IMR-90 (cell line): ENCODE measurements at places on chromosomes 2 and 18. TPM values are rescaled to one million over a fixed set of nuclear protein-coding genes. Genes with fewer than 3 reads are reported as not detected.
A peak's percentile ranks its signal among the peaks of the same experiment; 100 is the strongest.

- H3K27ac ChIP-seq, result no peak overlapping the region
- no peak overlapping the region for H3K4me3 ChIP-seq
- H3K36me3 ChIP-seq, result no peaks in the 10 kb centered on the region
- no peaks in the 10 kb centered on the region for H3K4me1 ChIP-seq
- H3K27me3 ChIP-seq, result no peaks in the 10 kb centered on the region
Observed at GRCh38 chr2:214185546-214185945, 225.3 kb upstream of the VWC2L start.

DNA sequence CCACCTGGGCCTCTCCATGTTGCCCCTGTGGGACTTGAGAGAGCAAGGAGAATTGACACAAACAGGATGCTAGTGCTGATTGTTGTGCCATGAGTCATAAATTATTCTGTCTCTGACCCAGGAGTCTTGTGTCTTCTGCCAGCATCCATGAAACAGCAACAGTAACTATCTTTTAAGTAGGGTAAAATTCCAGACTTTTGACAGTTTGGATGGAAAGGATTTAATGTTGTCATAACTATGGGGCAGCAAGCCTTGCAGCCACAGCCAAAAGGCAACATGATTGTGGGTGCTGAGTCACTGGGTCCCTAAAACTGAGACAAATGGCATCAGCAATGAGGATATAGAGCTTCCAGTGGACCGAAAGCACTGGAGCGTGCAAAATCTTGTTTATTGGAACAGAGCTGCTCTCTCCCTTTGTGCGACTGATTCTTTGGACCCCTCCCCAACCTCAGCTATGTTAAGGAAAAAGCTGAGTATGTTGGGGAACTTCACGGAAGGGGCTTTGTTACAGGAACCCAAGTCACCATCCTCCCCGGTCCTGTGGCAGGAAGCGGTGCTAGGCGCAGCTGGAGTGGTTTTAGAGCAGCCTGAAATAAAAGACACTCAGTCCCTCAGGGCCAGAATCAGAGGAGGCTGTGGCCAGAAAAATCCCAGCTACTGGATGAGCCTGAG, 9.6 kb upstream of the ITPRIPL1 start:
- no peaks in the 10 kb centered on the region for H3K27me3 ChIP-seq
- no peaks in the 10 kb centered on the region for H3K36me3 ChIP-seq
- H3K27ac ChIP-seq, result peak overlapping the region; percentile 17
- H3K4me3 ChIP-seq, result no peak overlapping the region

- H3K4me1 ChIP-seq, result peaks cover 9% of the 10 kb centered on the region
- no peak for DNase-seq
- H3K4me3 ChIP-seq, result no peak overlapping the region
- peaks cover 14% of the 10 kb centered on the region for H3K36me3 ChIP-seq
Observed at GRCh38 chr2:148781544-148781943, 93.5 kb upstream of the KIF5C start.

DNA sequence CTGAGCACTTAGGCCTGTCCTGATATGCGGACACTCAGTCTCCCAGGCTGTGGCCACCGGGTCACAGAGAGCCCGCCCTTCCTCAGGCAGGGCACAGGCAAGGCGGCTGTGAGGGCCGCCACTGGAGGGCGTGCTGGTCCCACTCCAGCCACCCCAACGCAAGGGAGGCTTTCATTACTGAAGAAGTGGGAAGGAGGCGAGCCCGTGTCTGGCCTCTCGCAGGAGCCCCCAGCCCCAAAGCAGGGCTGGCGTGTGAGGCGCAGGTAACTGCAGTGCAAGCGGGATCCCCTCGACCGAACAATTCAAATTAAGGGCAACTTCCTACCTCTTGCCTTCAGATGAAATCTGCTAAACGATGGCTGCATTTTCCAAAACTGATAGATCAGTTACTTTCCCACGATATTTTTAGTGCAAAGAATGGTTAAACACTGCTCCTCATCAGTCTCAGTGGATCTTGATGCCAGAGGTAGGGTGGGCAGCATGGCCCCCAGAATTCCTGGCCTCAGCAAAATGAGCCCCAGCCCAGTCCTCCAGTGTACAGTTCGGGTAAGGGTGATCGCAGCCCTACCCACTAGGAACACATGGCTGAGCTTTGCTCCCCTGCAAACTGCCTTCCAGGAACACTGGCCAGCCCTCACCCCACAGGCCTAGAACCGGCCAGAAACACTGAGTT, 97.2 kb downstream of the SEPTIN10 start:
- H3K36me3 ChIP-seq, result no peaks in the 10 kb centered on the region
- no peak overlapping the region for H3K4me3 ChIP-seq
- no peak overlapping the region for H3K27ac ChIP-seq
- peaks cover 8% of the 10 kb centered on the region for H3K4me1 ChIP-seq
- H3K27me3 ChIP-seq, result peaks cover 6% of the 10 kb centered on the region; the same call in 1 of the 2 replicates

HAAO gene
- total RNA-seq, result 0.18 TPM in 1 of 2 replicates, not detected in the other

LINC00305 gene
- not detected in 2 replicates for total RNA-seq

DNA sequence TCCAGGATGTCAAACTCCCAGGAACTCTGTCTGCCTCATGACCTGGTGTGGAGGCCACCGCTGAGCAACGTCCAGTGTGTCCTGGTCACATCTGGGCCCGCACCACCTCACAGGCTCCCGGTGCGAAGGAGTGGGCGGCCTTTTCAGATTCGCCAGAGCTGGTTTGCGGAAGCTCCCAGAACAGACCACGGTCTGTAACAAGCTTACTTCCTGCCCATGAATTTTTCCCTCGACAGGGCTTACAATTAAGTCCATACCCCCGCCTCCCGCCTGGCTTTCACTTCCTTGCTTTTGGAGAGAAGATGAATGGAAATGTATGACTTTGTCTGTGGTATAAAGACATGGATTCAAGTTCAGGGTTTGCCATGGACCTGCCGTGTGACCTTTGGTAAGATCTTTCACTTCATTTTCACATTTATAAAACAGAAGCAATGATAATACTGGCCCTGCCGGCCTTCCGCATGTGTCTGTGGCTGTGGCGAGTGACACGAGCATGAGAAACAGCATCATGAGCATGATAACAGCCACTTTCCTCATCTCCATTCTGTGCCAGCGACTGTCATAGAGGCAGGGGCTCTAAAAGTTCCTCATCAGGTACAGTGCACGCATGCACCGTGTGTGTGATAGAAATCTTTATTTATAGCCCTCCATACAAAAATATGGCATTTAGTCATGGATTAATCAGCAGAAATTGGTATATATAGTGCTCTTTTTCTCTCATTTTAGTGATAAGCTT, 31.0 kb upstream of the KCNF1 start:
- no peak overlapping the region for H3K4me3 ChIP-seq
- H3K27ac ChIP-seq, result no peak overlapping the region
- no peaks in the 10 kb centered on the region for H3K4me1 ChIP-seq
- H3K36me3 ChIP-seq, result no peaks in the 10 kb centered on the region
- no peak for DNase-seq

DNA sequence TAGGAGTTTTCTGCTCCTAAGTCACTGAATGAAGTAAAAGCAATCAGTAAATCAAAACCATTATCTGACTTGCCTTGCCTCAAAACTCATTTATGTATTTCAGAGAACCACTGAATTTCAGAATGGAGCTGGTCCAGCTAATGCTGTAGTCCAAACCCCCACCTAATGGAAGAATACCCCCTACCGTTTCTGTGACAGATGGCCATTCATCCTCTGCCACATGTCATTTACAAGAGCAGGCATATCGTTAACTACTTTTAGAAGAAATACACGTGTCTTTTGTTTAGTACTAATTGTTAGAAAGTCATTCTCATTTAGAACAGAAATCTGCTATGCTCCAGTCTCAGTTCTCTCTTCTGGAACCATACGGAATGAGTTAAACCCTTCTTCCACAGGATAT, 12.8 kb upstream of the GALNT5 start:
- peak overlapping the region; percentile 29; the same call in 1 of the 2 replicates for H3K27ac ChIP-seq
- H3K36me3 ChIP-seq, result no peaks in the 10 kb centered on the region
- H3K27me3 ChIP-seq, result no peaks in the 10 kb centered on the region
- peaks cover 17% of the 10 kb centered on the region for H3K4me1 ChIP-seq
- no peak for DNase-seq
